Spinal cord (tissue), 10 donors: ENCODE measurements at places on chromosomes 12 and 14. TPM values are rescaled to one million over a fixed set of nuclear protein-coding genes. Genes with fewer than 3 reads are reported as not detected.
A peak's percentile ranks its signal among the peaks of the same experiment; 100 is the strongest.

- DNase-seq, result no peak
- no peaks in the 10 kb centered on the region for H3K36me3 ChIP-seq
- no peaks in the 10 kb centered on the region for H3K4me1 ChIP-seq
These were observed 68.7 kb downstream of the DHRS2 start for GRCh38 chr14:23704890-23705289.

DNA sequence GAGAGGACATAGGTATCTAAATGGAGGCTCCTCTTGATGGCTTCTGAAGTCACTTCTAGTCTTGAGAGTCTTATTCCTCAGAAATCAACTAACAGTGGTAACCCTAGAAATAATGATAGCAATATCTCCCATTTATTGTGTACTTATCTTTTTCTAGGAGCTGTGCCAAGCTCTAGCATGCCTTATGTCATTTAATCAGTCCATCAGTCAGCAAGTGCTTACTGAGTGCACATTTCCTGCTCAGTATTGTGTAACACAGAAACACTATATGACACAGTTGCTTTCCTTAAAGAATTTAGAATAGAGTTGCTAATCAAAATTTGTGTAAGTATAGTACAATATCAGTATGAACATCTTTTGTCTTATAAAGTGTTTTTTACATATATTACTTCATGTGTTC lies 36.6 kb downstream of the KRT76 start:
- no peaks in the 10 kb centered on the region for H3K4me1 ChIP-seq
- H3K27me3 ChIP-seq, result peaks cover 7% of the 10 kb centered on the region
- no peak overlapping the region for H3K4me3 ChIP-seq

GRCh38 chr12:13390381-13390861 lies 193.9 kb downstream of the EMP1 start:
- peaks cover 13% of the 10 kb centered on the region for H3K4me1 ChIP-seq
- DNase-seq, result peak; percentile 85
- H3K27me3 ChIP-seq, result no peaks in the 10 kb centered on the region
- no peaks in the 10 kb centered on the region for H3K36me3 ChIP-seq

- no peaks in the 10 kb centered on the region for H3K27me3 ChIP-seq
- no peak overlapping the region for H3K27ac ChIP-seq
- peaks cover 10% of the 10 kb centered on the region for H3K36me3 ChIP-seq
- no peak for DNase-seq
These were observed 8.6 kb downstream of the ACVRL1 start for GRCh38 chr12:51915951-51916350.

GRCh38 chr12:110995016-110995415 lies 74.6 kb upstream of the MYL2 start:
- H3K4me1 ChIP-seq, result no peaks in the 10 kb centered on the region
- no peaks in the 10 kb centered on the region for H3K36me3 ChIP-seq
- no peak overlapping the region for H3K4me3 ChIP-seq

- H3K4me1 ChIP-seq, result peaks cover 12% of the 10 kb centered on the region
- H3K36me3 ChIP-seq, result no peaks in the 10 kb centered on the region
- H3K4me3 ChIP-seq, result no peak overlapping the region
- no peaks in the 10 kb centered on the region for H3K27me3 ChIP-seq
- no peak overlapping the region for H3K27ac ChIP-seq
These were observed 330.2 kb downstream of the ZFP36L1 start for GRCh38 chr14:68462683-68463082.

DNA sequence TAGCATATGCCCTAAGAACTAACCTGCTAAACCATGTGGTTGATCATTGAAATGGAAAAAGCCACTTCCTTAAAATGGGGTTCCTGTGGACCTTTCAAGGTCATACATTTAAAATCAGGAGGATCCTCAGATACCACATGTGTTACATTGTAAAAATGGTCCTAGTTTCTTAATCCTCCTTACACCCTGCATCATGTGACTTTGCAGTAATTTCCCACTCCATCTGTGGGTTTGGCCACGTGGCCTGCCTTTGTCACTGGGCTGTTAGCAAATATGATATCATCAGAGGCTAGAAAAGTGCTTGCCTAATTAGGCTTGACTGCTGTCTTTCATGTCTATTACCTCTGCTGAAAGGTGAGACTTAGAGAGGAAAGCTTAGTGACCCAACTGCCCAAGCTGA lies 70.7 kb downstream of the CMKLR1 start:
- H3K4me1 ChIP-seq, result no peaks in the 10 kb centered on the region
- H3K27me3 ChIP-seq, result no peaks in the 10 kb centered on the region
- no peak for DNase-seq
- no peaks in the 10 kb centered on the region for H3K36me3 ChIP-seq

DNA sequence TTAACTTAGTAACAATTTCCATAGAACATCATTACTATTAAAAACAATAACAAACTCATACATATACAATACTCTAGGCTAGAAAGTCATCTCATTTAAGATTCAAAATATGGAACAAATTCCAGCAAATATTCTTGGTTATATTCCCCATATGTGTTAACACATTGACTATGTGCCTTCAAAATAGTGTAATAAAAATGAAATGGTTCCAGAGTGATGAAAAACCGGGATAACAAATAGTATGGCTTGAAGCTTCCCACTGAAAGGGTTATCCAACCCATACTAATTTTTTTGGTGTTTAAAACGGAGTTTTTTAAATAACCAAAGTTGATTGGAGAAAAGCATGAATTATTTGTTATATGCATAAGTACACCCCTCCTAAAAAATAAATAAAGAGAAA lies 5.3 kb downstream of the LRIG3 start:
- peak overlapping the region; percentile 95 for H3K27ac ChIP-seq
- H3K4me3 ChIP-seq, result no peak overlapping the region
- H3K27me3 ChIP-seq, result peaks cover 8% of the 10 kb centered on the region
- peaks cover 6% of the 10 kb centered on the region for H3K4me1 ChIP-seq
- H3K36me3 ChIP-seq, result no peaks in the 10 kb centered on the region

DNA sequence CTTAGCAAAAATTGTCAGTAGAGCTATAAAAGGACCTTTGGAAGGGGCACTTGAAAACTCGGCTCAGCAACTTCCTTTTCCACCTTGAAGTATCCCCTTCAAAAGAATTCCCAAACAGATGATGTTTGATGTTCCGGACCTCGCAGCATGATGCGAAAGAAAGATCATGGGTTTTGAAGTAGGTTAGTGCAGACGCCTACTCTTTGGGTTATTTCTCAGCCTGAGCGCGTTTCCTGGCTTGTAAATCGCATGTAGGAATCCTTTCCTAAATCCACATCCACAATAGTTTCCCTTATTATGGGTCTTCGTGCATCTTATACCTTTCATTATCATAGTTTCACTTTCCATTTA lies 584 bp upstream of the NEDD1 start:
- peak overlapping the region; percentile 91 for H3K27ac ChIP-seq
- no peak for DNase-seq
- no peaks in the 10 kb centered on the region for H3K27me3 ChIP-seq
- H3K36me3 ChIP-seq, result no peaks in the 10 kb centered on the region

SLC24A4 gene
- 7.4 TPM for total RNA-seq

ARHGDIB gene
- total RNA-seq, result 58.1 TPM

RDH5 gene
- total RNA-seq, result 7.7 TPM

SLC11A2 gene
- 102 TPM for total RNA-seq

NOC4L gene
- 6.1 TPM for total RNA-seq
